ENCODE measurements at places on chromosomes 1 and 21. TPM values are rescaled to one million over a fixed set of nuclear protein-coding genes. Genes with fewer than 3 reads are reported as not detected.

- no peak for DNase-seq
These were observed 8.5 kb downstream of the CADM3 start for GRCh38 chr1:159179906-159180305.

- peak; percentile 66 for DNase-seq
These were observed 16.8 kb downstream of the RIPK4 start for GRCh38 chr21:41750051-41750450.

- no peak for DNase-seq
These were observed 469.8 kb upstream of the ZP4 start for GRCh38 chr1:238360474-238360873.

GRCh38 chr1:209732725-209733124, 23.1 kb upstream of the TRAF3IP3 start:
- DNase-seq: no peak

DNA sequence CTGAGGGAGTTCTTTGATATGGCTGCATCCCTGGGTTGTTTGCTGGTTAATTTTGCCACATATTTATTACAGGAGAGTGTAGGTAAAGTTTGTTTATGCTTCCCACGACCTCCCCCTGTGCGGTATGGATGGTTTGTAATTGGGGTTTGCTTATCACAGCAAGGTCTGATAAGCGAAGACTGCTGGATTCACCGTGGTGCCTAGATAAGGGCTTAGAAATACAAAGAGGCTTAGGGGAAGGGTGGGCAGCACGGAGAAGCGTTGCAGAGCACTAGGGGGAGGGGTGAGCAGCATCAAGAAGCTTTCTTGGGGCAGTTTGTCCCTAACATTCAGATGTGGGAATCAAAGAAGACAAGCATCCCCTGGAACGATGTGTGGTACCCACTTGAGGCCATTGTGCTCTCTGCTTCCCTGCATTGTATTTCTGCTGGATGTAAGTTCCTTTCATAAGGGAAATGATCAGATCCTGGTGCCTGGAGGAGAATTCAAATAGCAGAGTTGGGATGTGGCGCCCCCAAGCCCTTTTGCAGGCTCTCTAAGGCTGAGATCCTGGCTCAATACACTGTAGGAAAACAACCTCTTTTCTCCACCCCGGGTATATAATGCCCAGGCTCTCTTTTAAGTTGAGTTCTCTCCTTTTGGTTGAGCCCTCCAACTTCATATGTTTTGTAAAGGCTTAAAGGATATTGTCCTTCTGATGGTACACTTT, 598.1 kb upstream of the ADGRL4 start:
- no peak for DNase-seq

The SLAMF1 gene
- not detected for total RNA-seq

The LRRC38 gene
- total RNA-seq: not detected

The WDR64 gene
- total RNA-seq: not detected
